Posterior vena cava (tissue), 2 donors: ENCODE measurements at places on chromosomes 12 and 14. TPM values are rescaled to one million over a fixed set of nuclear protein-coding genes. Genes with fewer than 3 reads are reported as not detected.

The CCDC177 gene
- not detected for total RNA-seq

The HOTAIR gene
- total RNA-seq, result 4.8 TPM

The CLEC4D gene
- total RNA-seq, result 0.71 TPM

The AKAP3 gene
- total RNA-seq, result 1.2 TPM

The MORN3 gene
- 0.32 TPM for total RNA-seq

The SLC41A2 gene
- total RNA-seq, result 47.2 TPM

DNA sequence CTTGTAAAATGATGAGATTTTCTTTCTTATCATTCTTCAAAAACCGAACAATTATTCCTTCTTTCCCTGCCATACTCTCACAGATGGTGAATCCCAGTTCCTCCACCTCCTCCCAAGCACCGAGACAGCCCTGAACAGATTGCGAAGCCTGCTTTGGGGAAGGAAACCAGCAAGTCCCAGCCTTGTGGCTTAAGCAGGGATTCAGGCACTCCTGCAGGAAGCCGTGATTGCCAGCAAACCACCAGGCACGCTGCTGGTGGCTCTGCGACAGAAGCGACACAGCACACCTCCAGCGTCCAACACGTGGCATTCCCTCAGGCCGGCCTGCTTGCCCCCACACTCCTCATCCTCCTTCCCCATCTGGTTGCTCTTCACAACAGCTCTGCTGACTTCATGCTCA, 237.7 kb downstream of the GXYLT1 start:
- no peak for DNase-seq

DNA sequence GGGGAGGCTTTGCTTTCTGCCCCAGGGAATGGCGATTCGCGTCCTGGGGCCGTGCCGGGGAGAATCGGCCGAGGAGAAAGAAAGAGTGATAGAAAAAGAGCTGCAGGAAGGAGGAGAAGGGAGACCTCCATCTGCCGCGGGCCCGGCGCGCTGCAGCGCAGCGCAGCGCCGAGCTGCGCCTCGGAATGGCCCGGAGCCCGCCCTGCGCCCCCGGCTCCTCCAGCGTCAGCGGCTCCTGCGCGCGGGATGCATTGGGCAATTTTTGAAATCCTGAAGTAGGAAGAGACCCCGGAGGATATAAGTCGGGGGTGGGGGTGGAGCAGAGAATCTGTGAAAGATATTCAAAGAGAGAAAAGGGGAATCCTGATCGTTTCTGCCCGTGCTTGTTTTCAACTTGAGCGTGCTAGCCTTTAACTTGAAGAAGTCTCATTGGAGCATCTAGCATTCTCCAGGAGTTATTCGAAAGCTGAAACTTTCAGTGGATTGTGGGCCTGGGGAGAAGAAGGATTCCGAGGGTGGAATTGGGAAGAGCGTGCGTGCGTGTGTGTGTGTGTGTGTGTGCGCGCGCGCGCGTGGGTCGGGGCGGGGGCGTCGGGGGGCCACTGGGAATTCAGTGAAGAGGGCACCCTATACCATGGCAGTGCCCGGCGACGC, 441 bp downstream of the PDE3A start:
- DNase-seq, result peak; percentile 82

- no peak for DNase-seq
Observed at GRCh38 chr14:46581036-46581671, 70.4 kb downstream of the RPL10L start.

DNA sequence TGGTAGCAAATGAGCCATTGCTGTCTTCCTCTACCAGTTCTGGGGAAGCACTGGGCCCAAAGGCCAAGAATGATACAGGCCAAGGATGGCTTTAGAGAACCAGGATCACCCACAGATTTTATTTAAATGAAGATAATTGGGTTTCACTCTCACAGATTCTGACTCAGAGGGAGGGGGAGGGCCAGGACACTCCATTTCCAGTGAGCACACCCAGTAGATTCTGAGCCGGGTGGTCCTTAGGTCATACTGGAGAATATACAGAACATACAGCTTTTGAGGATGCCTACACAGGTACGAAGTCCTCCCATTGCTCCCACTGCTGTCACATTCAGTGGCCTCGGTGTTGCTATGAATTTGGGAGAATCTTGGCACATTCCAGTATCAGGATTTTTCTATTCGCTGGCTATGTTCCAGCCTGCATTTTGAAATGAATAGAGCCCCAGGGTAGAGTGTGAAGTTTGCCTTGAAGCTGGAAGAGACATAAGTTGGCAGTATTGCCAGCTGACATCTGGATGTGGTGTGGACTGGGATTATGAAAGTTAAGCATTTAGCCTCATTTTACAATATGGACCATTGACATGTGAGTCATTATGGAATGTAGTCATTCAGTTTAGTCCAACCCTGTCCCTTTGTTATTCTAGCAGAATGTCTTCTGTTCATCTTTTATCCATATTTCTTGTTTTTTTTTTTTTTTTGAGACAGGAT, 45.8 kb upstream of the POC1B start:
- DNase-seq, result no peak

DNA sequence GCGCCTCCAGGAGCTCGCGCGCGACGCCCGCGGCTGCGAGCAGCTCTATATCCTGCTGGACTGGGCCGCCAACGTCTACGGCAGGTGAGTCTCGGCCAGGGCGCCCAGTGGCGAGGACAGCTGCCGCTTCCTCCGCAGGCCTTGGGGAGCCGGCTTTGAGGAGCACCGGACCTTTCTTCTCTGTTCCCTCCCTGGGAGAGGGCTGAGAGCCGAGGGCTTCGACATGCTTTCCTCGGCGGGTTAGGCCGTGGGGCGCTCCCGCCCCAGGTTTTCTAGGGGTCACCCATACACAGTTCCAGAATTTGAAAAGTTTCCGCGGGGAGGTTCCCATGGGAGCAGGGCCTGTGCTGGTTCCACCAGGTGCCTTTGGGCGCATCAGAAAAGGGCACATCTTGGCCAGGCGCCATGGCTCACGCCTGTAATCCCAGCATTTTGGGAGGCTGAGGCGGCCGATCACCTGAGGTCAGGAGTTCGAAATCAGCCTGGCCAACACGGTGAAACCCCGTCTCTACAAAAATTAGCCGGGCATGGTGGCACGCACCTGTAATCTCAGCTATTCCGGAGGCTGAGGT, 8.2 kb downstream of the EXOC3L4 start:
- DNase-seq, result no peak

- peak; percentile 76 for DNase-seq
Observed at GRCh38 chr14:103067231-103067954, 10.0 kb upstream of the CDC42BPB start.

DNA sequence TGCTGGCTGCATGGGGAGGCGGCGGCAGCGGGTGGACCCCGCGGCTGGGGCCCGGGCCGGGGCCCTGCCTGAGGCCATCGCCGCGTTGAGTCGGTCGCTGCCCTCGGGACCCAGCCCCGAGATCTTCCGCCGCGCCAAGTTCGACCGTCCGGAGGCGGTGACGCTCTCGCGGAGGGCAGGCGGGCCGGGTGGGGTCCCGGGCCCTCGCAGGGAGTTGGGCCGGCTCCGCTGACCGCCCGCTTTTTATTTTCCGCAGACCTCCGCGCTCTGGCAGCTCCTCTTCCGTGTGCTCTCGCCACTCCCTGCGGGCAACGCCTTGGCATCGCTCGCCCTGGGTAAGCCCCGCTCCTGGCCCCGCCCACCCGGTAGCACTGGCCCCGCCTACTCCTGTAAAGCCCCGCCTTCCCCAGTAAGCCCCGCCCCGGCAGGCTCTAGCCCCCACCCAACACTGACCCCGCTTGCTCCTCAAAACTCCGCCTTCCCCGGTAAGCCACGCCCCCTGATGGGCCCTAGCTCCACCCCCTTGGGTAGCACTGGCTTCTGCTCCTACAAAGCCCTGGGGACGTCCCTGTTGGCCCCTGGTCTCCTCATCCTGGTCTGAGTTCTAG, 424 bp downstream of the TEDC1 start:
- peak; percentile 94 for DNase-seq

- no peak for DNase-seq
Observed at GRCh38 chr14:59529189-59529588, 44.9 kb downstream of the JKAMP start.

DNA sequence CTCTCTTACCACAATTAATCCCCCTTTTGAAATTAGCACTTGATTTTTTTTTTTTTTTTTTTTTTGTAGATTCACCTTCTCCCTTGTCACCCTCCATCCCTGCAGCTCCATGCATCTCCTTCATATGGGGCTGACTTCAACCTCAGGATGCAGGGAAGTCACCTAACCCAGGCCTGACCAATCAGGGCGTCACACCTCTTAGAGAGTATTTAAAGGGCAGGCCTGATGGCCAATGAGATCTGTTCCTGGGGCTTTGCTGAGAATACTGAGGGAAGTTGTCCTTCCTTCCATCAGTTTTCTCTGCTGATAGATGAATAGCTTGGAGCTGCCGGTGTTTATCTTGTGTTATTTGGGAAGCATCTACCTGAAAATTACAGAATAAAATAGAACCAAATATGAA, 1104.7 kb upstream of the TMEM132C start:
- DNase-seq, result no peak

DNA sequence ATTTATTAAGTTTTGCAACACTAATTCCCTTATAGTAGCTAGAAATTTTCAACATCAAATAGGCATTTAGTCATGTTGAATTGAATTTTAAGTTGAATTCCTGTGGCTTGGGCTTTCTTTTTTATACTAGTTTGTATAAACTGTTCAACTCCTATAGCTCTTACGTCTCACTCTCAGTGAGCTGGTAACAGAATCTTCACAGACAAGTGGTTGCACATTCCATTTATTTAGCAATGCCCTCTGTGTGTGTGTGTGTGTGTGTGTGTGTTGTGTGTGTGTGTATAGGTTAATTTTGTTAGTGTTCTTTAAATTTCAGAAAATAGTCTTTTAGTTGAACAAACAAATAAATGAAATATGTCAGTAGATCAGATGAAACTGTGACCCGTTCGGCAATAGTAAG, 425.0 kb downstream of the NPAS3 start:
- DNase-seq, result no peak

DNA sequence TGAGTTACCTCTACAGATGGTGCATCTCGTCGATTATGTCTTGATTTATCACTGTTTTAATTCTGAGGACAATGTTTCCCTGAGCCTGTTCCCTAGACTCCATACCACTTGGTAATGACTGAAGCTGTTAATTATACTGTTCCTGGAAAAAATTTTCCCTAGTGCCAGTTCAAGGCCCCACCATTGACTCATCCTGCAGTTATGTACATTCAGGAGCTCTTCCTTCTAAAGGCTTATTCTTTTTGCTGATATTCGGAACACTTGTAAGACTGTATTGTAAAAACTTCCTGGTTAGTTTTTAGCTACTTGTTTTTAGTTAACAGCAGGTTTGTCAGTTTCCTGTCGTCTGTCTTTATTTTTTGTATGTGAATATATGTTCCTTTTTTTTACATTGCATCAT, 30.4 kb upstream of the PPP2R5E start:
- no peak for DNase-seq

- no peak for DNase-seq
Observed at GRCh38 chr14:79274641-79275291, 936.5 kb downstream of the DIO2 start.

DNA sequence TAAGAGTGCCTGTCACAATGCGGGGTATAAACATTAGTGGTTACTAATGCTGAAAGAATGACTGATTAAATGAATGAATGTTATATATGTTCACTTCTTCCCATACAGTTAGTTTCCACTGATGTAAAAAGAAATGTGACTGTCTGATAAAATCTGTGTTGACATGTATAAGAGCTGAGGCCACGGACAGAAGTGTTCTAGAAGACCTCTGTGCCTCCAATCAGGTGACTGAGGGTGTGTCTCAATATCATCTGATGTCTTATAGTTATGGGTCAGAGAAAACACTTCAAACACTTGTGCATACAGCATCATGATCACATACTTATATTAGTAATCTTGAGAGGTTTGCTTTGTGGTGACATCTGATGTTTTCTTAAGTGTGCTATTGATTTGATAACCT, 183.4 kb downstream of the TTC7B start:
- no peak for DNase-seq

DNA sequence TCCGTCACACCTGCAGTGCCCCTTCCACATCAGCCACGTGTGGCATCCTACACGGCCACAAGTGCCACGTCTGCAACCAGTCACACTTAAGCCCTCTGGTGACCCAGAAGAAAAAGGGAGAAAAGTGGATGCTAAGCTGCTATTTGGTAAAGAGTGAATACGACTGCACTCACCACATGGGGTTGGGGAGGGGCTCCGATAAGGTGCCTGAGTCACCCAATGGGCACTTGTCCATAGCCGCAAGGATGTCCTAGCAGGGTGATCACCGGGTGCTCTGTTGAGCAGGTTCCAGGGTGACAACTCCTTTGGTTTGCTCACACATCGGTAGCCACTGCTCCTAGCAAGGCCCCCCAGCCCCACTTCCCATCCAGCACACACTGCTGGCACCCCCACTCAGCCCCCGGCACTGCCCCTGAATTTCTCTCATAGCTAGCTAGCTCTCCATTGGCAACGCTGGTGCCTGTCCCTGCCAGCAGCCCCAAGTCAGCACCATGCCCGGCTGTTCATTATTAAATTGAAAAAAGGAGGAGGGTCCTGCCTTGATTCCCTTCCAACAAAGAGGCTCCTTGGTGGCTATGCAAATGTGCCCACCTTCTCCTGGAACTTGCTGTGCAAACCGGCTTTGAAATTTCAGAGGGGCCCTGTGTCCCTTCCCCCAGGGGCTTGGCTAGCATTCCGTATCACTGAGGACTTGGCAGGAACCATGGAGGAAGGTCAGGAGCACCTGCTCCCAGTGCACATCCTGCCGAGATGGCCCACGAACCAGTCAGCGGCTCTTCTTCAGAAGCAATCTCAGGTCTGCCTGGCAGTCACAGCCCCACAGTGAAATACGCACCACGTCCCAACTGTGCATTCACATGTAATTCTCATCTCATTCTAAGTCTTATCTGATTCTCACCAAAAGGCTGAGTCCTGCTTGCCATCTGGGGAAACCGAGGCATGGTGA, 227.7 kb upstream of the DIO3 start:
- no peak for DNase-seq
